T-cell (primary cell): ENCODE measurements at places on chromosomes 5 and 9. TPM values are rescaled to one million over a fixed set of nuclear protein-coding genes. Genes with fewer than 3 reads are reported as not detected.

Gene FASTKD3
- total RNA-seq = 11.1 TPM

Gene SPINK13
- total RNA-seq = not detected

Gene POU5F2
- 1.5 TPM for total RNA-seq

Gene HMMR
- total RNA-seq = 0.70 TPM

DNA sequence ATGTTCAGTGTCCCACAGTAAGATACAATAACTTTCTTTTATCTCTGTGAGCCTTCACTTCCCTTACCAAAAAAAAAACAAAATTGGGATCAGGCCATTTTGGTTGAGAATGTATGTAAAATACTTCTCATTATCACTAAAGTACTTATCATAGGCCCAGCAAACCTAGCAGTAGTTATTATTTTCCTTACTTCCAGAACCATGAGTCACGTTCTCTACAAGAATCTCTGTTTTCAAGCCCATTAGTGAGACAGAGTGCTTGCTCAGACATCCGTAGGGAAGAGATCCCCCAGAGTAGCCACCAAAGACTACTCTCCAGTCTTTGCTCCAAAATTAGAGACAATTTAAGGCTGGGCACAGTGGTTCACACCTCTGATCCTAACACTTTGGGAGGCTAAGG is 103.9 kb upstream of the NR5A1 start:
- no peak for DNase-seq

DNA sequence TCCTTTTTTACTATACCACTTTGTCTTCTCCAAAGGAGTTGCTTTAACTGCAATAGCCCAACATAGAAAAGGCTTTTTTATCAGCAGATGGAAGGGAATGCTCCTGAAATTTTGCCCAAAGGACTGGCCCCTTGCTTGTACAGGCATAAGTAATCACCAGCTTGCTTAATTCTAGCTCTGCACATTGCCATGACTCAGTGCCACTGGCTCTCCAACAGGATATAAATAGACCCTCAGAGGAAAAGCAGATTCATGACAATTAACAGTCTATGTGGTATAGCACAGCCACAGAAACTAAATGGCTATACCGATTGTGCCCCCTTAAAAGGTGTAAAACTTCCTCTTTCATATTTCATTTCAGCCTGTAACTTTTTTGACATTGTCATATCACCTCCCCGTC is 227.0 kb downstream of the ZNF608 start:
- DNase-seq = no peak

GRCh38 chr5:12794476-12795332 is 890.5 kb upstream of the CTNND2 start:
- DNase-seq = no peak

GRCh38 chr9:127613583-127613954 is 1.5 kb downstream of the STXBP1 start:
- DNase-seq = no peak
